H1 (cell line): ENCODE measurements at places on chromosomes 3 and 15. TPM values are rescaled to one million over a fixed set of nuclear protein-coding genes. Genes with fewer than 3 reads are reported as not detected.

DNA sequence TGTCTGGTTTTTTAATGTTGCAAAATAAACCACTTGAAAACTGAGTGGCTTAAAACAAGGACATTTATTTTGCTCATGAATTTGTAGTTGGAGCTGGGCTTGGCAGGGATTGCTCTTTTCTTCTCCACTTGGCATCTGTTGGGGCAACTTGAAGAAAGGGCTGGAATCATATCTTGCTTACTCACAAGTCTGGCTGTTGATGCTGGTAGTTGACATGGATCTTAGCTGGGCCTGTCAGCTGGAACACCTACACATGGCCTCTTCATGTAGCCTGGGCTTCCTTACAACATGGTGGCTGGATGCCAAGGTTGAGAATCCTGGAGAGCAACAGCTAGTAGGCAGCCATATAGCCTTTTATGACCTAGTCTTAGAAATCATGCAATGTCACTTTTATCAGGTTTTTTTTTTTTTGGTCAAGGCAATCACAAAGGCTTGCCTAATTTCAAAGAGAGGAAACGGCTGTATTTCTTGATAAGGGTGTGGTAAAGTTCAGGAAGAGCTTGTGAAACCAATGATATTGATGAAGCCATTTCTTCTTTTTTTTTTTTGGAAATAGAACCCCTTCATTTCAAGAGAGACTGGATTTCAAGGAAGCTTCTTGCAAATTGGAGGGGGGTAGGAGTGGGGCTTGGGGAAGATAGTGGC is 262.1 kb downstream of the IL20RB start:
- no peak overlapping the region for H3K27ac ChIP-seq
- no peaks in the 10 kb centered on the region for H3K36me3 ChIP-seq
- no peaks in the 10 kb centered on the region for H3K4me1 ChIP-seq

ADGRG7 gene
- total RNA-seq: not detected in 2 replicates

NR1D2 gene
- 21.7 and 22.0 TPM in 2 replicates for total RNA-seq

GRCh38 chr15:78225783-78226541 is 8.4 kb downstream of the ACSBG1 start:
- no peaks in the 10 kb centered on the region for H3K27me3 ChIP-seq
- no peak overlapping the region for H3K4me3 ChIP-seq
- H3K4me1 ChIP-seq: no peaks in the 10 kb centered on the region
- H3K36me3 ChIP-seq: no peaks in the 10 kb centered on the region
- H3K27ac ChIP-seq: no peak overlapping the region
- DNase-seq: no peak

SSR3 gene
- 192 and 208 TPM in 2 replicates for total RNA-seq
